ENCODE measurements at places on chromosomes 6 and 20.

DNA sequence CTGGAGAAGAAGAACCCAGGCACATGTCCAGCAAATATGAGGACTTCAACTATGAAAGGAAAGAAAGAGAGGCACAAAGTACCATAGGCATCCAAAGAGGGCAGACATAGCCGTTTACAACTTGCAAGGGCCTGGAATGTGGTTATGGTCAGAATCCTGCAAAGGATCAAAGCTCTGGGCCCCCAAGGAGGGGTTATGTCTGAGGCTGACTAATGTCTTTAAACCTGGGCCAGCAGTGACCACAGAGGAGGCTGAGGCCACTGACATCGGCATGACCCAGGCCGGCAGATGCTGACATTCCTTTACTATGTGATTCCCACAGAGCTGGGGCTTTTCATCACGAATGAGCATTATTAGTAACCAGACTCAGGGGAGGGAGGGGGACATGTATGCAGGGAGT lies 861.1 kb downstream of the DHX35 start:
- DNase-seq, result no peak

DNA sequence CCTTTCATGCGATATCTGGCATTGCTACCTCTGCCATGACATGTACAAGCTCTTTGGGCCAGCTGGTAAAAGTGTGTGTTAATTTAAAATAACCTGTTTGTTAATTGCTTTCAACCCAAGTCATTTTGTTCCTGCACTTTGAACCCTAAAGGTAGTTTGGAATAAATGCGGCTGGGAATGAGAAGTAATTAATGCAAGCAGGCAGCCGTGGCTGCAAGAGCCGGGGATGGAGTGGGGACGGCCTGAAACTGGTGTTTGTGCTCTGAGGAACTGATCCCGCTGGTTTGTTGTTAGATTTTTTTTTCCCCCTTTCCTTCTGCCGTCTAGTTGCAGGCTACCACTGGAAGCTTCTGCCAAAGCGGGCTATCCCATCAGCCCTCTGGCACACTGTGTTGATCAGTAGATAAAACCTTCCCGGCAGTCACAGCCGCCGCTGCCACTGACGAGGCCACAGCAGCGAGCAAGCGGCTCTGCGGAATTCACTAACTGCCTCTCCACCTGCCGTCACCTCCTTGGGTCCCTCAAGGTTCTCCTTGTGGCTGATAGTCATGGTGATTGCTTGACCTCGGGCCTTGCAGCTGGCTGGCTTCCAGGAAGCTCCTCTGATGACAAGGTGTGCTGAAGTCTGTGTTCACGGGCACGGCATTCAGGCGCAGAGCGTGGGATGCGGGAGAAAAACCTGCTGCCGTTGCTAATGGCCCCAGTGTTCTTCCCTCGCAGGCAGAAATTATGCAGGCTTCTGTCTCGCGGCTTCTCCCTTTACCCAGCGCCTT lies 315.9 kb downstream of the TFAP2A start:
- DNase-seq, result no peak

DNA sequence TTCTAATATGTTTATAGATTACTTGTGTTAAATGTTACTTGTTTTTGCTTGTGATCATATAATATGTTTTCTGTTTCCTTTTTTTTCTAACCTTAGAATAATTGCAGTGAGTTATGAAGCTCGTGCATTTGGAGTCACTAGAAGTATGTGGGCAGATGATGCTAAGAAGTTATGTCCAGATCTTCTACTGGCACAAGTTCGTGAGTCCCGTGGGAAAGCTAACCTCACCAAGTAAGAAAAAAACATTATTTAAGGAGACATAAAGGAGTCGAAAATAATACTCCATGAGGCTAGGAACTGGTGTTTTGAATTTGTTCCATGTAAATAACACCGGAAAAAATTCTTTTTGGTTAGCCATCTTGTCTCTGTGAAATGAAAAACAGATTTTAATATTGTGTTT lies 6.9 kb downstream of the POLH start:
- DNase-seq, result no peak

DNA sequence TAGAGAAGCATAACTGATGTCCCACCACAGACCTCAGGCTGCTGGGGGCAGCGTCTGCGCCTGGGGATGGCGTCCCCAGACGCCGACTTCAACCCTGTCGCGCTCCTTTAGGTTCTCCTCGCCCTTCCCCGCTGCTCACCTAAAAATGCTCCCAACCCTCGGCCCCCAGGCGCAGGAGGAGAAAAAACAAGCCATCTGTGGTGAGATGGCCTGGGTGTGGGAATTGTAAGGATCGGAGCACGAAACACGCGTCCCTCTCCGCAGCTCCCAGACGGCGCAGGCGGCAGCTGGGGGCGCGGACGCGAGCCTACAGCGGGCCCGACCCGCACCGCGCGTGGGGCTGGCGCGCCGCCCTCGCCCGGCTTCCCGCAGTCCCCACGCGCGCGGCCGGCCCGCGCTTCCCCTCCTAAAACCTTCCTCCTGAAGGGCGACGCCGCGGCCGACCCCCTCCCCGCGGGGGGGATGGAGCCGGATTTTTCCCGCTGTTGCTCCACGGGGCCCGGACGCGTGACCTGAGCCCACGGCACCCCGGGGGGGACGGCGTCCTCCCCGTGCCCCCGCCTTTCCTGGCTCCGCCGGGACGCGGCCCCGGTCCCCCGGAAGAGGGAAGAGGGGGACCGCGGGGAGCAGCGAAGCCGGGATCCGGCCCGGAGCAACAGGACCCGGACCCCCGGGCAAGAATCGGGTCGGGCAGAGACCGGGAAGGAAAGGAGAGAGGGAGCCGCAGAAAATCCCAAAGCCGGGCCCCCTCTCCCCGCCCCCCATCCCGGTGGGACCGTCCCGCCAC lies 611 bp downstream of the EPB41L2 start:
- DNase-seq, result peak; percentile 23

DNA sequence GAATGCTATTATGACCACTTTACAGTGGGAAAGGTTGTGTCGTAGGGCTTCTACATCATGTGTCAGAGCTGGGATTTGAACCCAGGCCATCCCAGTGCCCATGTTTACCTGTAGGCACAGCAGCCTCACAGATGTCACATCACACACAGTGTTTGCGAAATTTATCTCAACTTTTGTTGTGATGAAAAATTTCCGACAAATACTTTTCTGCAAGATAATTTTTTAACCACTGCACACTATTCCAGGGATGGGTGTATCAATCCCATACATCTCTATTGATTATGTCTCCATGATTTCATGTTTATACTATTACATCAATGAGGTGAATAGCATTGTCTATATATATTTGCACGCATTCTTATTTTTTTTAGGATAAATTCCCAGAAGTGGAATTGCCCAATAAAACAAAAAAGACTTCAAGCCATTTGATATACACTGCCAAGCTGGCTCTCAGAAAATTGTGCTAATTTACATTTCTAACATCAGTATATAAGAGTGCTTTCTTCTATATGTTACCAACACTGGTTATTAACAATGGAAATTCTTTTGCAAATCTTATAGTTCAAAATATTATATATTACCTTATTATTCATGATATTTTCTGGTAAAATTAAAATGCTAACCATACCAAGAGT lies 189.1 kb upstream of the ZNF217 start:
- no peak for DNase-seq

DNA sequence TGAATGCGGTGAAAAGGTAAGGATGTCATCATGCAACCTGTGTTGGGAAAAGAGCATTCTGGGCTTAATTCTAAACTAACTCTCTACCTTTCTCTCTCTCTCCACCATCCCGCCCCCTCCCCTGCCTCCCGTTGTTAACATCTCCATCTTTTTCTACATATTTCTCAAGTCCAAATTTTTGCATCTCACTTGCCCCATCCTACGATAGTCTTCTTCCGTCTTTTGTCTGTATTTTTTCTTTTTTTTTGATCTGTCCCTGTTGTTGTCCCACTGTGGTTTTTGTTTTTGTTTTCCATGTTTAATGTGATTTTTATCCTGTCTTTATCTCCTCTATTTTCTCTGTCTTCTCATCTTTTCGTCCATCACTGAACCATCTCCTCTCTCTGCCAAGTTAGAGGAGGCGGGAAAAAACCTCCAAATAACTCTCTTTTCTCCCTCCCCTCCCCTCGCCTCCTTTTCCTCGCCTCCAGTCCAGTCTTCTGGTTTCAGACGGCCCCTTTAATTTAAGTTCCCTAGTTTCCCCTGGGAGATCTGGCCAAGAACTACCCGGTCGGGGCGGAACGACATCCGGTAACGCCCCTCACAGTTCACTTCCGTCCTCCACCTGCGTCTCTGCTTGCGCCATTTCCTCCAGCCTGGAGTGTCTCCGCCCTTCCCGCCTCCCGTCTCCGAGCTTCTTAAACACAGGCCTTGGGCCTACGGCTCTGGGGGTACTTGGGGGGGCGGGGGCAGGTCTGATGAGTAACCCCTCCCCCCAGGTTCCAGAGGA lies at the start of gene NFKBIL1:
NFKBIL1 (plus strand) TSS at position 651 of the 769 bp plus-strand sequence; CDS start at position 738, 87 bp downstream.
- DNase-seq, result peak; percentile 87

GRCh38 chr6:101232961-101233360 lies 160.5 kb upstream of the GRIK2 start:
- no peak for DNase-seq

DNA sequence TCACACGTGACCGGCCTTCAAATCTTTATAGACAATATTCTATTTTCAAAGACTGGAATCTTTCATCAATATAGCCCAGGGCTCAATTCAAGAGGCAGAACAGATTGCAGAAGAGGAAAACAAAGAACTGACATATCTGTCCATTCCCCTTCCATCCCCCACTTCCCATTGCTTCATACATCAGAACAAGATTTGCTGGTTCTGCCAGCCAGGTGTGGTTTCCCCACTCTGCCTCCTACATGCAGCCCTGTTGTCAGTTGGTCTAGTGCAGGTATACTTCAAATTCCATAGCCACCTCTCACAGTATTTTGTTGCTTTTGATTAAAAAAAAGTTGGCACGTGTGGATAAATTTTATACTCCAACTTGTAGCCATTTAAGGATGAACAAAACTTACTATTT lies 174.9 kb downstream of the CD109 start:
- DNase-seq, result no peak

GRCh38 chr6:148846778-148847761 lies 100.2 kb downstream of the UST start:
- DNase-seq, result no peak

GRCh38 chr6:86152546-86152945 lies 509.9 kb upstream of the SYNCRIP start:
- DNase-seq, result no peak

DNA sequence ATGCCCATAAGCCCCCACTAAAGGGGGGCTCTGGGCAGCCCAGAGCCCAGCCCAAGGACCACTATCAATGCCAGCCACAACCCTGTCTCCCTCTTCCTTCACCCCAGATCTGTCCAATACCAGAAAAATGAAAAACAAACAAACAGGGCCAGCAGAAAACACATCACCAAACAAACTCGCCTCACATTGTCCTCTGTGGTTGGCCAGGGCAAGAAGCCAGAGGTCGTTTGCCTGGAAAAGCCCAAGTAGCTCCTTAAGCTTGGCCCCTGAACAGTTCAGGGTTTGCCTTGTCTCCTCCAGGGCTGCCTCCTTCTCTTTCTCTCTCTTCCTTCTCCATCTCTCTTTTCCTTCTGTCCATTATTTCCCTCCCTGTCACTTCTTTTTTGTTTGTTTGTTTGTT lies 10.1 kb upstream of the SCUBE3 start:
- no peak for DNase-seq

DNA sequence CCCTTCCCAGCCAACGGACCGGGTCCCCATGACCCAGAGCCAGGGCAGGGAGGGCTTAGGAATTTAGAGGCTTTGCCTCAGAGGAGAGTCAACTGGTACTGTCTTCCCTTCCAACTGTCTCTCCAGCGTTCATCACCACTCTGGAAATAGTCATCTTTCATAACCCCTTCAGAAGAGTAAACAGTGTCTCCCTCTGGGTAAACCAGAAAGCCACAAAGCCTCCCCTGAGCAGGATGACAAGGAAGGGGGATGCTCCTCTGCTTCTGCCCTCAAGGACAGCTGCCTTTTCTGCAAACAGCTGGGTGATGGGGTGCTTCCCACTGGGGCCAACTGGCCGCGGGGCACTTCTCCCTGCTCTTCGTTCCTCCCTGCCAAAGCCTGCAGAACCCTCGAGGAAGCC lies 90.1 kb downstream of the PSMG4 start:
- no peak for DNase-seq

- DNase-seq, result no peak
Measured at GRCh38 chr20:35410613-35411012, 1.2 kb downstream of the UQCC1 start.

DNA sequence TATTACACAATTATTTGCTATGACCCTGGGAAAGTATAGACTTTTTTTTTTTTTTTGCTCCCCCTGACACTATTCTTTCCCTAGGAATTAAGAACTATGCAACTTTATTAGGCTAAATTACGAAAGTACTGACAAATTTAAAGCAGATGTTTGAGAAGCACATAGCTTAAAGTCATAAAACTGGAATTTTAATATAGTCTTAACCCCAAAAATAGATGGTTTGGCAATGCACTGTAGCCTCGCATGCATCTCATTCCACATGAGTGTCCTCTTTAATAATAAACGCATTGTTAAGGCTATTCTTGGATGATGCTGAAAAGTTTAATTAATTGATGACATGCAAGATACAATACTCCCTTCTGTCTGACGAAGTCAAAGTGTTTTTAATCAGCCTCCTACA lies 49.3 kb downstream of the TBC1D7 start:
- no peak for DNase-seq

DNA sequence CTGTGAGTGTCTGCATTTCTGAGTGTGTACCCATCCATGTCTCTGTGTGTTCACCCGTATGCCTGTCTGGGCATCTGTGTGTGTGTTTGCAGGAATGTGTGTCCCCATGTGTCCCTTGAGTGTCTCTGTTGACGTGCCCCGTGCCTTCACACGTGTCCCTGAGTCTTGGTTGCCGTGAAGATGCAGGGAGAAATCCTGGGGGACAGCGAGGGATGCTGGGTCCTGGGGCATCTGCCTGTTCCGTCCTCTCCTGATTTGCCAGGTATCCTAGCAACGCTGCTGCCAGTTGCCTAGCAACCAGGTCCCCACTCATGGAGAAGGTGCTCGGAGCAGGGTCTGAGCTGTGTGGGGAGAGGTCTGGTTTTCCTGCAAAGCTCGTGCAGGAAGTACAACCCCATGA lies 6.0 kb upstream of the LKAAEAR1 start:
- DNase-seq, result no peak

- no peak for DNase-seq
Measured at GRCh38 chr6:125519367-125519766, 217.6 kb upstream of the HDDC2 start.

DNA sequence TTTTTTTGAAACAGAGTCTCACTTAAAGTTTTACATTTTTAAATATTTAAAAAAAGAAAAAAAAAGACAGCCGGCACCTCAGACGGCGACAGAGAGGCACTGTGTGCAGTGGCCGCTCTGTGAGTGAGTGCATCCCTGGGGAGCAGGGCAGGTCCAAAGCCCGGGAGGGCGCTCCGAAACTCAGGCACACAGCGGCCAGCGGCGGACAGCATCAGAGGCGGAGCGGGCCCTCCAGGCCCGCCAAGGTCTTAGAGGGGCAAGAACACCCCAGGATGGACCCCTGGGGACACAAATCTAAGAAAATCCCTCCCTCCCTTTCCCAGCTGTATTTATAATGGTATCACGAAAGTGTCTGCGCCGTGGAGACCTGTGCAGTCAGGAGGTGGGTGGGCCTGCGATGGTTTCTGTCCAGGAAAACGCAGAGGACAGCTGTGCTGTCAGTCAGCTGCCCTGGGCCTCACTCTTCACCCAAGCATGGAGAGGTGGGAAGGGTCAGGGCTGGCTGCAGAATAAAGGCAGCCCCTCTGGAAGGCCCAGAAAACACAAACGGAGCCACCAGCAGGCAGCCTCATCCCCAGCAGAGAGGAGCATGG lies 43.8 kb downstream of the TAF4 start:
- no peak for DNase-seq

Measured in activated CD8-positive, alpha-beta memory T cell treated with anti-CD3 and anti-CD28 coated beads, Interleukin-2, amount 50 U/mL, for 4 hours (primary cell).